ENCODE measurements at places on chromosomes 4 and X. TPM values are rescaled to one million over a fixed set of nuclear protein-coding genes. Genes with fewer than 3 reads are reported as not detected.

- no peak overlapping the region for H3K27ac ChIP-seq
- no peaks in the 10 kb centered on the region for H3K36me3 ChIP-seq
- peak; percentile 24 for DNase-seq
- H3K4me1 ChIP-seq = peaks cover 21% of the 10 kb centered on the region
- H3K27me3 ChIP-seq = no peaks in the 10 kb centered on the region
Observed at GRCh38 chrX:119753639-119754257, 4.6 kb upstream of the SOWAHD start.

EDNRA gene
- polyA plus RNA-seq = 15.0 TPM

MAGEA12 gene
- not detected for polyA plus RNA-seq

NIPAL1 gene
- 30.7 TPM for polyA plus RNA-seq

Measured in large intestine (tissue), 12 donors.